Kidney tubule cell (primary cell): ENCODE measurements at places on chromosomes 3 and 15.

GRCh38 chr3:113428581-113428980 lies 12.7 kb downstream of the CFAP44 start:
- peak; percentile 37 for DNase-seq

DNA sequence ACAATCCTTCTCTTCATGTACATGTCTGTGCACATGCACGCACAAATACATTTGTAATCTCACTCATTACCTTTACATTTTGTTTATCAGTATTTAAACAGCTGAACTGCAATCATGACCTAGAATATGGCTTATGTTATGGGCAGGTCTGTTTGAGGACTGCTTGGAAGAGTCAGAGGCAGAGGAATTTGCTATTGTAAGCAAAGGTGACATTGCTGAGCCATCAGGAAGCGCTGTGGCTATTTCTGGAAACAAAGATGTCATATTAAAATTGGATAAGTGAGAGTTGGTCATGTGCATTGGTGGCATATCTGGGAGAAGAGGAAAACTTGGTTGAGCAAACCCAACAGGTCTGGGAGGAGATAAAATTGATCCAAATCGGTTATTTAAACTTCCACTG lies 41.6 kb downstream of the USF3 start:
- DNase-seq = no peak

GRCh38 chr3:32901005-32901932 lies 50.2 kb upstream of the CCR4 start:
- DNase-seq = no peak

DNA sequence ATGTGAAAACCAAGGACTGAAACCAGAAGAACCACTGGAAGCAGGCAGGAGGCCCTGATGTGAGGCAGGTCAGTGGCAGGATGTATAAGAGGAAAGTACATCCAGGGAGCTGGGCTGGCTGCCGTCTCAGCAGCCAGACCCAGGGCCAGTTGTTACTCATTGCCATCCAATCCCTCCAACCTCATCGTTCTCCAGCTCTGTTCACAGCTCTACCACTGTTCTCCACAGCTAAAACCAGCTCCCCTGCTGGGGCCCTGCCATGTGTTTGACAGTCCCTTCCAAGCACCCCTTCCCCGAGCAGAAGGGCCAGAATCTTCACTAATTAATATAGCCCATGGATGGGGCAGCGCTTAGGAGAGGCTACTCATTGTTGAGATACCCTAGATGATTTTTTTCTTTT lies 206.6 kb downstream of the MECOM start:
- no peak for DNase-seq

- DNase-seq = no peak
Observed at GRCh38 chr3:69443457-69443920, 57.6 kb upstream of the FRMD4B start.

- DNase-seq = peak; percentile 16
Observed at GRCh38 chr3:119604878-119605277, 7.2 kb downstream of the PLA1A start.

GRCh38 chr3:181839916-181840297 lies 128.2 kb downstream of the SOX2 start:
- no peak for DNase-seq

DNA sequence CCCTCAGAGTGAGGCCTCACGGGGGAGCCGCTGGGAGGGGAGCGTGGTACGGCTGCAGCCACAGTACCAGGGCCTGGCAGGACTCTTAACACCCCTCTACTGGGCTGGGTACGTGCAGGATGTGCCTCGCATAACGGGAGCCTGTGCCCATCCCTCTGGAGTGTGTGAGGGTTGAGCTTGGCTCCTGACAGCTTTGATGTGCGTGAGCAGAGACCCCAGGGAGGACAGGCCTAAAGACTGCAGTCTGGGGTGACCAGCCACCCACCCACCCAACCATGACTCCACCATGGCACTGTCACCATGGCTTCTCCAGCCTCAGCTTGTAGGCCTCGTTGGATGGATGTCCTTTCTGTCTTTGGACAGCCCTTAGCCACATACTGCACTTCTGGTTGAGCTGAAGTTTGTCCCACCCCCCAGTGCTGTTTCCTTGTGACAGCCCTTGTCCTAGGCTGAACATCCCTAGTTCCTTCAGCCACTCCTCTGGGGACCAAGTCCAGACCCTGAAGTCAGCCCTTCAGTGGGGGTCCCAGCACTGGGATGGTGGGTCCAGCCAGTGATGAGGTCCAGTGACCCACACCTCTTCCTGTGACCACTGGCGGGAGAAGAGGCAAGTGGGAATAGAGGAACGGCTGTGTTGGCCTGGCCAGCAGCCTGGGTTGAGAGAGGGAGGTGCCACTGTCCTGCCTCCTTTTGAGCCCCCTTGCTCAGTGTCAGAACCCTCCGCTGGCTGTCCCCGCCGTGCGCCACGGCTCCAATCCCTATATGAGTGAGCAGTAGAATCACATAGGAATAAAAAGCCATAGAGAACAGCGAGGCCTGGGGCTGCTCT lies 6.1 kb downstream of the GLYCTK start:
- DNase-seq = no peak

- no peak for DNase-seq
Observed at GRCh38 chr3:143437405-143437804, 317.8 kb downstream of the CHST2 start.

DNA sequence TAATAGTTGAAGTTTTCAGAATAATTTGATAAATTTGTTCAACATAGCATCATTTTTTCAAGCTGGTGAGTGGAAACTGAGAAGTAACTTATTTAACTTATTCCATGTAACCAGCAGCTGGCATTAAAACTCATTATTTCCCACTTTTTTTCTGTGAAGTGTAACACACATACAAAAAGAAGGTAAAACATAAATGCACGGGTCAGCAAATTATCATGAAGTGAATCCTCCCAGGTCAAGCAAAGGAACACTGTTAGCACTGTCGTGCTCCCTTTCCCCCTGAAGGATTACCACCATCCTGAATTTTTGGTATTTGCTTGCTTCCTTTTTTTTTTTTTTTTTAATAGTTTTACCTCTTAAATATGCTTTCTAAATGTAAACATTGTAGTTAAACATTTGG lies 77.6 kb upstream of the LRRFIP2 start:
- no peak for DNase-seq

DNA sequence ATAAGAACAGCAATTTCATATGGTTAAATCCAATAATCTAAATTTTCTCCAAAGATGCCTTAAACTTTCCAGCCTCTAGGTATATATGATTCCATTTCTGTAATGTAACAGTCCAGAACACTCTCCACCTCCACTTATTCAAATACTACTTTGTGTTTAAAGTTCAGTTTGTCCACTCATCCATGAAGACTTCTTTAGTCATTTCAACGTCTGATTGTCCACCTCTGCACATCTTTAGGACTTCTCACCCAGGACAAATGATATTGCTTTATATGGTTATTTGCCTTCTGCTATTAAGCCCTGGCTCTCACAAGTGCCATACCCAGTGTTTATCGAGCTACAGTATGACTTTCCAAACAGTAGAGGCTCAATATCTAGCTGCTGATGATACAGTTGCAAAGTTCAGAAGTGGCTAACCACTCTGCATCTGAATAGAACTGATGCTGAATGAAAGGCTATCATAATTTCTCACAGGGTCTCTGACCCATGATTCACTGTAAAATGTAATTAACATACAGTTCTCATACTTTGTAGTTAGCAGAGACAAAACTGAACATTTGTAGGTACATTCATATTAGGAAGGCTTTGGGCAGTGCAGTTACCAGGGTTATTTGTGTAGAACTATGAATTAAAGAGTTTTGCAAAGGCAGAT lies 93.7 kb upstream of the MBNL1 start:
- DNase-seq = peak; percentile 35

DNA sequence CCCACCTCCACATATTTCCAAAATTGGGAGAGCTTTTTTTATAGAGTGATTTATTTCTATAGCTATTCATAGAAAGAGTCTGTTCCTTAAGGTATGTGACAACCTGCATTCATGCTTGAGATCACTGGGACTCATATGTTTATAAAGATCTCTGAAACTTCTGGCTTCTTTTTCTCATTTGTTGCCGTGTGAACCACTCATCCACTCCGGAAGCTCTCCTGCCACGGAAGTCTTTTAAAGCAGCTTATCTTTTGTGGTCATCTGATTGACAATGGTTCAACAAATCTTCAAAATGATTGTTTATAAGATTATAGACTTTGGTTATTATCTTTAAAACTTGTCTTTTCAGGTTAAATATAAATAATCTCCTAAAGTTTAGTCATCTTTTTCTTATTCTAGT lies 260.5 kb downstream of the C3orf38 start:
- no peak for DNase-seq

- peak; percentile 86 for DNase-seq
Observed at GRCh38 chr15:52143873-52144272, 31.3 kb upstream of the BCL2L10 start.

- DNase-seq = no peak
Observed at GRCh38 chr3:95348879-95349278, 1286.0 kb downstream of the NSUN3 start.

DNA sequence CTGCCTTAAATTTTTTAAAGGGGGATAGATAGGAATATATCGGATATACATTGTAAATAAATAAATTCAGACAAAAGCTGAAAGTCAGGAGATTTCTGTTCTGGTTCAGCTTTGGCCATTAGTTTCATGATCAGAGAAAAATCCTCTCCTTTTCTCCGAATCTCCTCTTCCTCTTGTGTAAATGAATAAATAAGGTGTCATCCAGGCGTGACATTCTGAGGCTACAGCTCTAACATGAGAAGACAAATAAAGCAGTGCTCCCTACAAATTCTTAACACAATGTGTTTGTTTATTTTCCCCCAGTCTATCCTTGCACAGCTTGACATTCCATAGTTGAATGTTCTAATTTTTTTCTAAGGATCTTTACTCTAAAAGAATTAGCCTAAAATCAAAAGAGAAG lies 9.4 kb upstream of the MB21D2 start:
- no peak for DNase-seq

- DNase-seq = no peak
Observed at GRCh38 chr15:51672155-51672687, 9.1 kb upstream of the SCG3 start.

GRCh38 chr3:81173514-81173913 lies 587.9 kb downstream of the GBE1 start:
- peak; percentile 34 for DNase-seq

DNA sequence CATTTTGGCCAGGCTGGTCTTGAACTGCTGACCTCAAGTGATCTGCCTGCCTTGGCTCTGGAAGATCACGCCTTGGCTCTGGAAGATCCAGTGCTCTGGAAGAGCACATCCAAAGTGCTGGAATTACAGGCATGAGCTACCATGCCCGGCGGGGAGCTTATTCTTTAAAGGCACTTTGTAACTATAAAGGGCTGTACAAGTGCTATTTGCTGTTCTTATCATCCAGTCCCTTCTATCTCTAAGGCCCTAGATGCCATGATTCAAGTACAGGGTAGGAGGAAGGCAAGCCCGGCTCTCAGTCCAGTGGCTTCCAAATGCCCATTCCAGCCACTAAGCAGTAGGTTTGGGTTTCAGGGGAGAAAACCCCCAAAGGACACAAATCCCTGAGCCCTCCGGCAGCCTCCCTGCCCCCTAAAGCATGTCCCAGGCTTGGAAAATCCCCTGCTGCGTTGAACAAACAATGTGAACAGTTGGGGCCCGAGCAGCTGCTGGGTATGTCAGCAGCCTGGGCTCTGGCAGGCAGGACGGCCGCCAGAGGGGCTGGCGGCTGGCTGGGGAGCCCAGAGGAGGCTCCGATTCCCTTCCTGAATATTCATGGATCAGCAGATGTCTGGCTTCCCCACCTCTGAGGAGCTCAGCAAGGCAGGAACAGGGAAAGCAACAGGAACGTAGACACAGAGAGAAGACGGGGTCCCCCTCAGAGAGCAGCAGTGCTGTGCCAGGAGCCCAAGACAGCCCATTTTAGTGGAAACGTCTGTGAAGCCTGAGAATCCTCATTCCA lies 7.7 kb downstream of the IGDCC4 start:
- DNase-seq = peak; percentile 55

- no peak for DNase-seq
Observed at GRCh38 chr15:73394782-73395181, 26.0 kb upstream of the HCN4 start.
